ENCODE measurements at places on chromosomes 7 and 10.

DNA sequence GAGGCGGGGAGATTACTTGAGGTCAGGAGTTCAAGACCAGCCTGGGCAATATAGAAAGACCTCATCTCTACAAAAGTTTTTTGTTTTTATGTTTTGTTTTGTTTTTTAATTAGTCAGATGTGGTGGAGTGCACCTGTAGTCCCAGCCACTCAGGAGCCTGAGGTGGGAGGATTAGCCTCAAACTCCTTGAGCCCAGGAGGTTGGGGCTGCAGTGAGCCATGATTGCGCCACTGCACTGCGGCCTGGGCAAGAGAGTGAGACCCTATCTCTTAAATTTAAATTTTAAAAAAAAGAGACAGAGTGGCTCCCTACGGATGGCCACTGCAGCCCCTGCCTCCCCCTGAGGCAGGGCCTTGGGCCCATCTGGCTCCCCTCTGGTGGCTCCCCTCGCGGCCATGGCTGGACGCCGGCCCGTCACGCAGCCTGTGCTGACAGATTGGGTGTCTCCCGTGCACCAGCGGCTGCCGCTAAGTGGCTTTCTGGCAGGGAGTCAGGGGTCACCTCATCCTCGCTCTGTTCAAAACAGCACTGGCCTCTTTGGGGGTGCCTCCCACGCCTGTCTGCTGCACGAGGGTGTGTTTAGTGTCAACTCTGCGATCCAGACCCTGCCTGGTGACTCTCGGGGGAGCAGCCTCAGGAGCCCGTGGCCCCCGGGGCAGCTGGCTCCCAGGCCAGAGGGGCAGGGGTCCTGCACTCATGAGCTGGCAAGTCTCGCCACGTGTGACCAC is 44.4 kb upstream of the ELN start:
- no peak for DNase-seq

GRCh38 chr7:5470167-5470532 is 46.5 kb upstream of the TNRC18 start:
- DNase-seq: peak; percentile 36

DNA sequence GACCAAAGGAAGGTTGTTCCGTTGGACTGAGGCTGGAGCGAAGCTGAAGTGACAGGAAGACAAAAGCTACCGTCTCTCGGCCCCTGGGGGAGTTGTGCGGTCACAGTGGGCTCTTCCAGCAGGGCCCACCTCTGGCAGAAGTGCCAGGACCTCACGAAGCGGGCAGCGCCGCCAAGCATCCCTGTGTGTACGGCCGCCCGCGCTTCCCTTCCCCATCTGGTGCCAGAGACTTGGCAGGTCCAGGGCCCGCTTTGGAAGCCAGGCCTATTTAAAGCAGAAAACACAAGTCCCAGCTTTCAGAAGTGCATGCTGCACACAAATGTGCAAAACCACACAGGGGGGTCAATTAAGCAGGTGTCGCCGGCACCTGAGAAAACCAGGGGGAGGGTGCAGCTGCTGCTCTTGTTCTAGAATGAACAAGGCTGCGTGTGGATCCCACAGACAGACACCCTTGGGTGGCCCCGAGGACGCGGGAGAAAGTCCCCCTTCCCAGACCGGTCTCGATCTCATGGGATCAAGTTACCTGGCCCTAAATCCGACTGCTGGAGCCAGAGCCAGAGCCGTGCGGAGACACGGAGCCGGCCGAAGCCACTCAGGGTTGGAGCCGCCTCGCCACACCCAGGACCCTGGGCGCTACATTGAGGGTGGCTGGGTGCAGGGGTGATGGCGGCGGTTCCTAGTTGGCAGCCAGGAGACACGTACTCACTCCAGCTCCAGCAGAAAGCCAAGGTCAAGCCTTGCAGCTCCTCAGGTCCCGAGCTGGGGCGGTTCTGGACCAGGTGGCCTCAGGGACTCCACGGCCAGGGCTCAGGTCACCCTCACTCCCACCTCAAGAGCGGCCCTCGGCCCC is 51.8 kb upstream of the PPP2R2D start:
- no peak for DNase-seq

DNA sequence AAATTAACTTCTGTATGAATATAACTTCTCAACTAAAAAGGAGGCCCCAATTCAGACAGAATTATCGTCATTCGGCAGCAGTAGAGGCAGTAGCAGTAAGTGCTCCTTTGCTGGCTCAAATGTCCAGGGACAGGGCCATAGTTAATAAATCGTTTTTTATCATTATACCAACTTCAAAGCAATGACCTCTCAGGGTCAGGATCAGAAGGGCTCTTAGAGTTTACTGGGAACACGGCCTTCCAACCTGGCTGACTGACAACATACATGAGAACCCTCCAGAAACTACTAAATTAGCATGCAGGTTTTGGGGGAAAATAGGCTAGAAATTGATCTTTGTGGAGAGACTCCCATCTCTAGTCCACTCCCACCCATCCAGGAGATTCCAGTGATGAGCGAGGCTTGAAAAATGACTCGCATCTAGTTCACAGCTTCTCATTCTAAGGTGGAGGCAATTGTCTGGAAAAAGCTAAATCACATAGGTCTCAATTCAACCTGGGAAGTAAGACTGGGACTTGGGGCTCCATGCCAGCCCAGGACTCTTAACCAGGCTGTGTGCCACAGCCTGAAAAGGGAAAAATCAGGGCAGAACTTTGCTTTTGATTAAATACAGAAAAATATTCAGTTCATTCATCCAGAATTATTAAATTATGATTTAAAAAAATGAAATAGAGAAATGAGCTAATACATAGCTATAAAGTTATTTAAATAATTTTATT is 84.6 kb downstream of the ABLIM1 start:
- DNase-seq: no peak

DNA sequence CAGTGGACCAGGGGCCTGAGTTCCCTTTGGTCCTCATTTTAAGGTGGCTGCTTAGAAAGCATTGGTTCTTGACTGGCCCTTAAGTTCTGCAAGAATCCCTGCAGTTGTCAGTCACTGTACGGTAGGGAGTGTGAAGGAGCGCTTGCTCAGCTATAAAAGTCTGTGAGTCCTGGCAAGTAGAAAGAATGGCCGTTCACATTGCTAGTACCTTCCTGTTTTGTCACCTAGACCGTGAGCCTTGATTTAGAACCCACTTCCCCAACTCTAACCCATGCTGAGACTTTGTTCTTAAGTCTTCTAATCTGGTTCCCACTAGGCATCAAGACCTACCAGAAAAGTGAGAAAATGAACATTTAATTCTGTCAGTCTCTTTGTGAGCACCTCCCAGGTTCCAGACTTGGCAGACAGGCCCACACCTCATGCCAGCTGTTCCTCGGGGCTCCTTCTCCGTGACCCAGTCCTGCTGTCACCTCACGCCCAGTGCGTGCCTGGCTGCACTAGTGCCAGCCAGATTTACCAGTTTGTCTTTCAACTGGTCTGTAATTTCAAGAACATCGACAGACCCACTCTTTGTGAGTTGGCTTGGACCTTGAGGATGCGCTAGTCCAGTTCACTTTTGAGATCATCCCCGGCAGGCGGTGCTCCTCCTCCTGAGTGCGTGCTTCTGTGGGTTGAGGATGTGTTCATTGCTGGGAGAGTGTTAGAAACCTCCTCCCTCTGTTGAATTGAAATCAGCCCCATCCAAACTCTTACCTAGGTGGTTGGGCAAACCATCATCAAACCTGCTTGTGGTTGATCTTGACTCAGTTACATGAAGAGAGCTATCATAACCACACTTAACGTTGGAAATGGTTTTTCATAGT is 78.5 kb downstream of the SHH start:
- DNase-seq: no peak

DNA sequence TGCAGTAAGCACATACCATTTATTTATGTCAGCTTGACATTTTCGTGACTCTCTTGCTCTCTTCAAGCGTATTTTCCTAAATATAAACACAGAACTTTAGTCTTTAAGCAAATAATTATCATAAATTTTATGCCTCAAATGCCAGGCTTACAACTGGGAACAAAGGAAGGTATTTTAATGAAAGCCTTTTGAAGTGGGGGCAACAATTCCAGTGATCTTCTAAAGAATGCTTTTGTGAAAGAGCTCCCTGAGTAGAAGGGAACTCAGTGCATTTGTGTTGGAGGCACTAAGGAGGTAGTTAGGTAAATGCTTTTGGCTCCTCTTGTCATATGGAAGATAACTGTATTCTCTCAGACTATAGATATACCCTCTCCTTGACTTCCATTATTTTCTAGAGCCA is 104.9 kb downstream of the VPS50 start:
- no peak for DNase-seq

DNA sequence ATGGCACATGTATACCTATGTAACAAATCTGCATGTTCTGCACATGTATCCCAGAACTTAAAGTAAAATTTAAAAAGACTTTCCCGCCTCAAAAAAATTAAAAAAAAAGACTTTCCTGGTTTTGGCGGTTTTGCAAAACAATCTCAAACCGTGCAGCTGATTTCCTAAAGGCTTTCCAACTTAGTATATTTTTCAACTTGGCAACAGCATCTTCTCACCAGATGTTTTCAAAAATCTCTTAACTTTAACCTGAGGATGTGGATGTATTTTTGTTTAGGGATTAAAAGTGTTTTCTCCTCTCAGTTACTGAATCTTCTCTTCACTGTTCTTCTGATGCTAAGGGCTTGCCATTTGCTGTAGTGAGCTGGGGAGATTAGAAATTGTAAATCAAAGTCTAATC is 96.5 kb upstream of the PLPP4 start:
- no peak for DNase-seq

- no peak for DNase-seq
Observed at GRCh38 chr10:66925373-66925772, 463 bp upstream of the LRRTM3 start.

DNA sequence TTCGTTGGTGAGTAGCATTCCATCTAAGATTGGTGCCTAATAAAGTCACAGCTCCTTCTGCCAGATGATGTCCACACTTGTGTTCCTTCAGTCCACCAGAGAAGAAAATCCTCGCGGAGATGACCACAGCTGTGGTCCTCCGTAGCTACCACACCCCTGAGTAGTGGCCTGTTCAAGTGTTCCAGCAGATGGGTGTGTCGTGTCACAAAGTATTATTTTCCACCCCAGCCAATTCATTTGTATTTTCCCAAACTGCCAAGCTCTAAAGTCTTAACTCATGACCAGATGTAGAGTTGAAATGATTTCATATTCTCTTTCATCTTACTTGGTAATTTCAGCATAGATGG is 251.3 kb upstream of the TCF7L2 start:
- no peak for DNase-seq

DNA sequence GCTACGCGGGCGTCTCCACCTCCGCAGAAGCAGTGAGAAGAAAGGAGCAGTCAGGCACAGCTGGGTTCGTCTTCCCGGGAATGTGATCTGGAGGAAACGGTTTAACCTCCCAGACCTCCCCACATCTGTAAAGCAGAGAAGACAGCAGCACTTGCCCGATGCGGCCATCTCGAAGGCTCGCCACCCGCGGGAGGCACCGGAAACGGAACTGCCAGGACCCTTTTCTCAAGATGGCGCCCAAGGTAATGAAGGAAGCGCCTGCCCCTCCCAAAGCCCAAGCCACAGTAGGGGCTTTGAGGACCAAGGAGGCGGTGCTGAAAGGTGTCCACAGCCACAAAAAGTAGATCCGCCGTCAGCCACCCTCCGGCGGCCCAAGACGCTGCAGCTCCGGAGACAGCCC is 41.7 kb downstream of the ASB13 start:
- DNase-seq: no peak

DNA sequence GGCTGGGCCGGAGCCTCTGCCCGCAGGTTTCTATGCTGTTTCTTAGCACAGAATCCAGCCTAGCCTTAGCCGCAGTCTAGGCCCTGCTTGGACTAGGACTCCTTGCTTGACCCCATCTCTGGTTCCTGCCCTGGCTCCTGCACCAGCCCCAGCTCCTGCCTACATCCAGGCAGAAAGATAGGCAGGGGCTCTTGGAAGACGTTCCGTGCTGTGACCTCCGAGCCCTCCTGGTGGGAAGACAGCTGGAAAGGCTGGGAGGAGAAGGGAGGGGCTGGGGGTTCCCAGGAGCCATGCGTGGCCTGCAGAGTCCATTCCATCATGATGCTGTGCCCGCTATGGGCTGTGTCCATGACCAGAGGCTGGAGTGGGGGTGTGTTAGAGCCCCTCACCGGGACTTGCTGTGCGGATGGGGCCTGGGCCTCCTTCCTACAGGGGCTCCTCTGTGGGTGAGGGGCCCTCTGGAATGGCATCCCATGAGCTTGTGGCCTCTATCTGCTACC is 26.2 kb downstream of the RAMP3 start:
- no peak for DNase-seq

DNA sequence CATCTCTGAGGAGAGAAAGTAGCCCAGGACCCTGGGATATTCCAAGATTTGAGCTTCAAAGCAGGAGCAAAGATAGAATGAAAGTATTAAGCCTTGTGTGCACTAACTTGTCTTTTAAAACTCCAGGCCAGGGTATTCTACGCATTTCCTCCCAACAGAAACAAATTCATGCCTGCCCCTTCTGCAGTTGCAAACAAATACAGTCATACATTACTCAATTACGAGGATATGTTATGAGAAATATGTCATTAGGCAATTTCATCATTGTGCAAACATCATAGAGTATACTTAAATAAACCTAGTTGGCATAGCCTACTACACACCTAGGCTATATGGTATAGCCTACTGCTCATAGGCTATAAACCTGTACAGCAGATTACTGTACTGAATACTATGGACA is 154.5 kb upstream of the KIAA1217 start:
- DNase-seq: no peak

GRCh38 chr10:133068111-133069032 is 19.4 kb upstream of the ADGRA1 start:
- DNase-seq: no peak

DNA sequence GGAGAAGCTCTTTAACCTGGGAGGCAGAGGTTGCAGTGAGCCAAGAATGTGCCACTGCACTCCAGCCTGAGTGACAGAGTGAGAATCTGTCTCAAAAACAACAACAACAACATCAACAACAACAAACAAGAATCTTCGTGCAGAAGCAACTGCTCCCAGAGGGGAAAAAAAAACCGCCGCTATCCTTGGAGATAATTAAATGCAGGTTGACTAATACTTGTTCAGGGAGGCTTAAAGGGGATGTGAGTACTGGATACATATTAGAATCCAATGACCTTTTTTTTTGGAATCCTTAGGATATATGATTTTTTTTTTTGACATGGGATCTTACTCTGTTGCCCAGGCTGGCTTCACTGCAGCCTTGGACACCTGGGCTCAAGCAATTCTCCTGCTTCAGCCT is 89.6 kb upstream of the FAM171A1 start:
- no peak for DNase-seq

DNA sequence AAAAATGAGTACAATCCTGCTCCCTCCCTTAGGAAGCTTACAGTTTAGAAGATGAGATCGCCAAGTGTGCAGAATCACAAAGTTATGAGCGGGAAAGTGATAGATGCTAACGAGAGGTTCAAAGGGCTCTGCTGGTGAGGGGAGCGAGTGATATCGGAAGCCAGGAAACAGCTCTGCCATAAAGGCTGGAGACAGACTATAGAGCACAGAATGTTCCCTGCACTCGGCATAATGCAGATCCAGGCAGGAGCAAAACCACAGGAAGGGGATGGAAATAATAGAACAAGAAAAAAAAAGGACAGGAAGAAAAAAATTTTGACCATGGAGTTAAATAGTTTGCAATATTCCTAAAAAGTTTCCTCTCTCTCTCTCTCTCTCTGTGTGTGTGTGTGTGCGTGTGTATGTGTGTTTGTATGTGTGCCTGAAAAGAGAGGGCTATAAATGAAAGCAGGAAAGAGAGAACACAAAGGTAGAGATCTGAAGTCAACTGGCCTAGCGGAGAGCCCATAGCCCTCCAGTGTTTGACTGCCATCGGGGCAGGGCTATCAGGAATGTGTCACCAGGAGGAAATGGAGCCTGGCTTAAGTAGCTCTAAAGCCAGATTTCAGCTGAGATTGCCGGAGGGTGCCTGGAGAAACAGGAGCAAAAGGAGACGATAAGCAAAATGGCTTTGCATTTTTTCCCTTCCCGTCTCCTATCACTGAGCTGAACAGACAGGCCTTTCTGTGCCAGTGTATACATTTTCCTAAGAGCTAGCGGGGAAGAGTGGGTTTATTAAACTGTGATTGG is 175.8 kb upstream of the LYZL1 start:
- no peak for DNase-seq
